ENCODE measurements at places on chromosomes 6 and 20.

- no peak for DNase-seq
Observed at GRCh38 chr6:110266996-110267395, 86.8 kb downstream of the CDC40 start.

DNA sequence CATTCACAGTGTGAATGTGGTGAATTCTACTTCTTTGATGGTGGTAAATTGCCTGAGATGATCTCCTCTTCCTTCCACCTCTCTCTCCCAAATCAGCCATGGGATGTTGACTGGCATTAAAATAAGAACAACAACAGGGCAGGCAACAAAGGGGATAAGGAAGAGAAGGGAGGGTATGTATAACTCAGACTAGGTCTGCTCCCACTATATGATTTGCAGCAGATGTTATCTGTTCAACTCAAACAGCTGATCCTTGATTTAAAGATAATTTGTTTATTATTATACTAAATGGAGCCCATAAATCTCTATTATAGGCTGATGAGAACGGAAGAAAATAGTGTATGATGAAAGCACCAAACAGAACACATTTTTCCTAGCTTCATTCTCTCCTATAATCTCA is 262.0 kb downstream of the BTBD3 start:
- peak; percentile 83 for DNase-seq

DNA sequence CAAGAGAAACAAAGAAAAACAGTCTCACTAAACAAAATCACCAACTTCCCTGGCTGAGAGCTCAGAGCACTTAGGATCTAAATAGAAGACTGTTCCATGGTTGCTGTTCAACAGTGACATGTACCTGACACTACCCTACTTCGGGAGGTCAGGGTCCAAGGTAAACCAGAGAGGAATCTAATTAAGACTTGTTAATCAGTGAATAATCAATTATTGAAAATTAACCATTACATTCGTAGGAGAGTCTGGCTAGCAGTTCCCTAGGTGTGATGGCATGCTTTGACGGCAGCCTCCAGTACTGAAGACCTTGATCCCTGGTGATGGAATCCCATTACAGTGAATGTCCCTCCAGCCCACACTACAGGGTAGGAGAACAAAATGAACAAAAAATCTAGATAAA is 154.0 kb upstream of the AFDN start:
- DNase-seq = no peak

GRCh38 chr6:42165016-42165415 is 8.1 kb upstream of the GUCA1A start:
- no peak for DNase-seq

DNA sequence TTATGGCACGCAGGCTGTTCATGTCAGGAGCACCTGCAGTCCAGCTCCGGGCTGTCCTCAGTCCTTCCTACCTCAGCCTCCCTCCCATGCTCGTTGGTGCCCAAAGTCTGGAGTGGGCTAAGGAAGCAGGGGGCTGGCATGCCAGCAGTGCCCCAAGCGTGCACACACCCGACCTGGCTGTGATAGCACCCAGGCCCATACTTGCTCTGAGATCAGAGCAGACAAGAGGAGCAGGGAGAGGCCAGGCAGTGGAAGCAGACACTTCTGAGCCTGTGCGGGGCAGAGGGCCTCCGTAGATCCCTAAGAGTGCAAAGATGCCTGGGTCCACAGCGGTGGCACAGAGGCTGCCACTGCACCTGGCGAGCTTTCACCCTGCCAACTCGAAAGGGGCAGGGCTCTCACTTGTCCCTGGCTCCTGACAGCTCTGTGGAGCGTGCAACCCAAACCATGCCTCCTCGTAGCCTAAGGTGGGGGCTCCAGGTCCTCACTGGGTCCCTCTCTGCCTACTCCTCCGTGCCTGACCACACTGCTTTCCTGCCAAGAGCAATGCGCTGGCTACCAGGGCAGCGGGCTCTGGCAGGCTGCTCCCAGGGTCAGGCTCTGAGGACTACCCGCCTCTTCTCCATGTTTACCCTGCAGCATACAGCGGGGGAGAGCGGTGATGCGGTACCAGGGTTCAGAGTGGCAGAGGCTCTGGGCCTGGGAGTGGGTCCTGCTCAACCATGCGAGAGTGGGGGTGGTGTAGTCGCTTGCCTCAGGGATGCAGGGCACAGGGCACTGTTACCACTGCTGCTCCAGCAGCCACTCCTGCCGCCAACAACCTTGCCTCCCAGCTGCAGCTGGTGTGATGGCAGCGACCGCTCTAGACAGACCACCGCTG is 59.5 kb downstream of the MANEA start:
- DNase-seq = no peak

DNA sequence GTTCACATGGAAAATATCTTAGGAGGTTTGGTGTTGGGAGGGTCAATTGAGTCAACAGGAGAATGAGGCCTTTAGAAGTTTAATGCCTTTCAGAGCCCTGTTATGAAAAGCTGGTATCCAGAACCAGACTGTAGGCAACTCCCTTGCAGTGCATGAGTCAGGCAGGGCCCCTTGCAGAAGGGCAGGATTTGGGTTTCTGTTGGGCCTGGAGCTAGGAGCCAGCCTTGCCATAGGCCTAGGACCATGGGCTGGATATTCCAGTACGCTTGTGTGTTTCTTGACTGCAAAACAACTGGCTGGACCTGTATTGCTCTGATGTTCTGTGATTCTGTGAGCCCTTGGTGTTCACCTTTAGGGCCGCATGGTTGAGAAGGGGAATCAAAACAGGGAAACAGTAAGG is 350.9 kb upstream of the PRND start:
- no peak for DNase-seq

- DNase-seq = no peak
Observed at GRCh38 chr6:14862845-14863244, 383.0 kb upstream of the JARID2 start.

GRCh38 chr20:52242237-52243230 is 51.0 kb upstream of the ZFP64 start:
- peak; percentile 9 for DNase-seq

GRCh38 chr6:84066536-84066935 is 33.0 kb downstream of the MRAP2 start:
- no peak for DNase-seq

DNA sequence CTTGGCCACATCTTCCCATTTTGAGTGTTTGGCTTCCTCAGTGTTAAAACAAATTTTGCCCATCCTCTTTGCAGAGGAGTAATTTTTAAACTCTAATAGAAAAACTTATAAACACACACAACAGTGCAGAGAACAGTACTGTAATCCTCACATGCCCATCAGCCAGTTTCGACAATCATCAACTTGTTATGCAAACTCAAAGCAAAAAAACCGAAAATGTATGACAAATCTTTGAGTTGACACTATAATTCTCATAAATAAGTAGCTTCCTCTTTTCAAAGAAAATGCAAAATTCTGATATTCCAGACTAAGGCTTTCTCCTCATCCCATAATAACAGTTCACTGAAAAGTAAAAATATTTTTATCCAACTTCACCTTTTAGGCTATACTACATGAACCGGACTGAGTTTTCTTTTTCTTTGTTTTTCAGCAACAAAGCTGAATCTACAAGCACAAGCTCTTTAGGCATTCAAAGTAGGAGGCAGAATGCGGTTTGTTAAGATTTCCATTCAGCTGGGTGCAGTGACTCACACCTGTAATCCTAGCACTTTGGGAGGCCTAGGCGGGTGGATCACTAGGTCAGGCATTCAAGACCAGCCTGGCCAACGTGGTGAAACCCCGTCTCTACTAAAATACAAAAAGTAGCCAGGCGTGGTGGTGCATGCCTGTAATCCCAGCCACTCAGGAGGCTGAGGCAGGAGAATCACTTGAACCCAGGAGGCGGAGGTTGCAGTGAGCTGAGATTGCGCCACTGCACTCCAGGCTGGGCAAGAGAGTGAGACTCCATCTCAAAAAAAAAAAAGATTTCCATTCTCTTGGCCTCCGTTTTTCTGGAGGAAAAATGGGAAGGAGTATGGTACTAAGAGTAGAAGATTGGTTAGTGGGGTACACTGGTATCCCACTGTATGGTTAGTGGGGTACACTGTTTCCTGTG is 74.8 kb downstream of the GCNT2 start:
- DNase-seq = no peak

GRCh38 chr20:10527781-10528180 is 92.7 kb downstream of the SLX4IP start:
- no peak for DNase-seq

DNA sequence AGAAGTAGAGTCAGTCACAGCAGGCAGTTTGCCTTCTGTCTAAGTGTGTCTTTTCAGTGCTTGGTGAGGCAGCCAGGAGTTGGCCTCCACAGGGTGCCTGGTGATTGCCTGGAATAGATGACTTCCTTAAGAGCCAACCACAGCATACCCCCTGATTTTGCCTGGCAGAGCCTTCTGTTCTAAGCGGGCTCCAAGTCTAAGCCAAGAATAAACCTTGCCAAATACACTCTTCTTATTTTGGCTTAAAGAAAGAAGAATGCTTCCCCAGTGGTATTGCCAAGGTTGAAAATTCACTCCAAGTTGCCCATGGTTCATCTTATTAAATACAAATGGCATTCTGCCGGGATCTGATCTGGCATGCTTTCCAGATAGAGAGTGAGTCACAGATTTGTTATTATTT is 1424.8 kb upstream of the EYS start:
- DNase-seq = no peak

DNA sequence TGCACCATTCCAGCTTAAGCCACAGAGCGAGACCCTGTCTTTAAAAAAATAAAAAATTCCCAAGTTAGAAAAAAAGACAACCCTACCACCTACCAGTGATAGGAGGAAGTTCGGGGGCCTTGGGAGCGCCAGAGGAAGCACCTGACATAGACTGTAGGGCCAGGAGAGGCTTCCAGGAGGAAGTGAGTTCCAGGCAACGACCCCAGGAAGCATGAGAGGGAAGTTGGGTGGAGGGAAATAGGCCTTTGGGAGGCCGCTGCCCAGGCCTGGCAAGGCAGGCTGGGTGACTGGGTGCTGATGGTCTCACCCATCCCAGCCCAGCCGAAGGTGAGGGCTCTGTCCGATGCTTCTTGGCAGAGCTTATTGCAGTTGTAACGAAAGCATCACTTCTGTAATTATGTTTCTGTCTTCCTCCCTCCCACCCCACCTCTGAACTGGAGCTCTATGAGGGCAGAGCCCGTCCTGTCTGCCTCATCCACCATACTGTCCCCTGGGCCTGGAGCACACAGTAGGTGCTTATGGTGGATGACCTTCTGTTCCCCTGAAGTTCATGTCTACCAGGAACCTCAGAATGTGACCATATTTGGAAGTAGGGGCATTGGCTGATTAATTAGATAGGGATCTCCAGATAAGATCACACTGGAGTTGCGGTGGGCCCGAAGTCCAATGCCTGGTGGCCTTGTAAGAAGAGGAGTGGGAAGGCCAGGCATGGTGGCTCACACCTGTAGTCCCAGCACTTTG is 54.1 kb downstream of the UBE2V1 start:
- no peak for DNase-seq

GRCh38 chr6:130041594-130041993 is 23.2 kb downstream of the L3MBTL3 start:
- no peak for DNase-seq

DNA sequence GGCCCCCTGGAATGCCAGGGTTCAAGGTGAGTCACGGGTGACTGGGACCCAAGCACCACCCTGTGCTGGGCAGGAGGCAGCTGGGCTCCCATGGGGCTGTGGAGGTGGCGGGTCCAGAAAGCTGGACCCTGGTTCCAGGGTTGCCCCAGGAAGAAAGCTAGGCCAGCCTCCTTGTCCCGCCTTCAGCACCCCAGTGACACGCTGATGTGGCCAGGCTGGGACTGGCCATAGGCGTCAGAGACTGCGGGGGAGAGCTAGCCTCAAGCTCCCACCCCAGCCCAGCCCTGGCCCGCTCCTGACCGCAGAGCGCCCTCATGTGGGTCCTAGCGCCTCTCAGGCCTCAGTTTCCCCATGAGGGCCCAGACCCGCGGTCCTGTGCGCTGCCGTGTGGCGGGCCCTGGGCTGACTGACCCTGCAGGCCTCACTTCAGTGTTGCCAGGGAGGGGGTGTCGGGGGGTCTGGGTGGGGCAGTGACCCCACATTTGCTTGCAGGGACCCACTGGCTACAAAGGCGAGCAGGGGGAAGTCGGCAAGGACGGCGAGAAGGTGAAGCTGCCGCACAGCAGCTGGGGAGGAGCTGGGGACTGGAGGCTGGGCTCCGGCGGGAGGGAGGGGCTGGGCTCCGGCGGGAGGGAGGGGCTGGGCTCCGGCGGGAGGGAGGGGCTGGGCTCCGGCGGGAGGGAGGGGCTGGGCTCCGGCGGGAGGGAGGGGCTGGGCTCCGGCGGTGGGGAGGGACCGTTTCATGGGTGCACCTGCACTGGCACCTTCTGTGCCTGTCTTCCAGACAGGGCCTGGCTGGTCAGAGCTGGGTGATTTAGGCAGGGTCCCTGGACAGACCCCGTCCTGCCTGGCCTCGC is 7.9 kb downstream of the COL9A3 start:
- no peak for DNase-seq

GRCh38 chr6:1527073-1527457 is 82.7 kb upstream of the FOXC1 start:
- DNase-seq = no peak

DNA sequence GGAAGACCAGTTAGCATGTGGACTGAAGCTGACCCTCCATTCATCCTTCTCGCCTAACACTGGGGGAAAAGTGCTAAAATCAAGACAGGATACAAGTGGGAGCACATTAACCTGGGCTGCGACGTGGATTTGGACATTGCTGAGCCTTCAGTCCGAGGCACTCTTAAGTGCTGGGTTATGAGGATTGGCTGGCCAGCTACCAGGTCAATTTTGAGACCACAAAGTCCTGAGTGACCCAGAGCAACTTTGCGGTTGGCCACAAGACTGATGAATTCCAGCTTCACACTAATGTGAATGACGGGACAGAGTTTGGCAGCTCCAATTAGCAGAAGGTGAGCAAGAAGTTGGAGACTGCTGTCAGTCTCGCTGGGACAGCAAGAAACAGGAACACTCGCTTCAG is 20.7 kb downstream of the FUCA2 start:
- DNase-seq = no peak

DNA sequence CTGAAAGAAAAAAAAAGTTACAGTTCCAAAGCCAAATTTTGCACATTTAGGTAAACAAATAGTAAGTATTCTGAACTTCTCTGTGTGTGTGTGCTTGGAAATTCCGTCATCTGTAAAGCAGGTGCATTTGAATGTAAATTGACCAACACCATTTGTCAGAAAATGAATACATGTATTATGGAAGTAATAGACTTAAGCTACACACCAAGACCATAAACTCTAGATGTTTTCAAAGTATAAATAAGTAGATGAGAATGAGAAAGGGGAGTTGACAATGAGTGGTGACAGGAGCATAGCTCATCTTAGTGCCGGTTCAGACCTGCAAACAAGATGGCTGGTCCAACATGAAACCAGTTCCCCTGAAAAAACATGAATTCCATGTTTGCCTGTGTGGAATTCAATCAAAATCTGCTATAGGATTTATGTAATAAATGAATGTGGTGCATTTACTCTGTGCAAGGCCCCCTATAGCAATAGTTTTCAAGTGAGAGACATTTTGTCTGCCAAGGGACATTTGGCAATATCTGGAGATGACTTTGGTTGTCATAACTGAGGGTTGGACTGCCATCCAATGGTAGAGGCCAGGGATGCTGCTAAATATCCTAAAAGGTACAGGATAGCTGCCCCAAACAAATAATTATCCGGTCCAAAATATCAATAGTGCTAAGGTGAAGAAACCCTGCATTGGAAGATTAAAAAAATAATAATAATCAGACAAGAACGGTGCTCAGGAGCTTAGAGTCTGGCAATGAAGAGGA is 11.0 kb upstream of the FILIP1 start:
- no peak for DNase-seq

Measured in NCI-H1417 treated with DMSO at 0.1 percent for 48 hours (cell line).